ENCODE measurements at places on chromosomes 3 and 15. TPM values are rescaled to one million over a fixed set of nuclear protein-coding genes. Genes with fewer than 3 reads are reported as not detected.

Gene CCR4
- 0.08 TPM for polyA plus RNA-seq

Gene HRH1
- 0.03 TPM for polyA plus RNA-seq

Gene ZBTB38
- polyA plus RNA-seq, result 4.4 TPM

Gene GALNT15
- 0.02 TPM for polyA plus RNA-seq

Gene WDR72
- polyA plus RNA-seq, result 1.6 TPM

Gene RSL24D1
- polyA plus RNA-seq, result 45.7 TPM

Gene GOLGA8T
- polyA plus RNA-seq, result 0.03 TPM

Gene CTXN2
- polyA plus RNA-seq, result 0.08 TPM

Gene ANXA2
- 178 TPM for polyA plus RNA-seq

Gene RPL22L1
- 40.0 TPM for polyA plus RNA-seq

Gene CADPS
- polyA plus RNA-seq, result 7.1 TPM

Gene GOLGA8M
- not detected for polyA plus RNA-seq

Gene SH2D7
- polyA plus RNA-seq, result not detected

Gene ADCY5
- 48.9 TPM for polyA plus RNA-seq

Gene ASB14
- polyA plus RNA-seq, result not detected

Gene CCDC54
- polyA plus RNA-seq, result not detected

Gene GPD1L
- 2.4 TPM for polyA plus RNA-seq

All from H1 (cell line).